ENCODE measurements at places on chromosomes 5 and 9.

DNA sequence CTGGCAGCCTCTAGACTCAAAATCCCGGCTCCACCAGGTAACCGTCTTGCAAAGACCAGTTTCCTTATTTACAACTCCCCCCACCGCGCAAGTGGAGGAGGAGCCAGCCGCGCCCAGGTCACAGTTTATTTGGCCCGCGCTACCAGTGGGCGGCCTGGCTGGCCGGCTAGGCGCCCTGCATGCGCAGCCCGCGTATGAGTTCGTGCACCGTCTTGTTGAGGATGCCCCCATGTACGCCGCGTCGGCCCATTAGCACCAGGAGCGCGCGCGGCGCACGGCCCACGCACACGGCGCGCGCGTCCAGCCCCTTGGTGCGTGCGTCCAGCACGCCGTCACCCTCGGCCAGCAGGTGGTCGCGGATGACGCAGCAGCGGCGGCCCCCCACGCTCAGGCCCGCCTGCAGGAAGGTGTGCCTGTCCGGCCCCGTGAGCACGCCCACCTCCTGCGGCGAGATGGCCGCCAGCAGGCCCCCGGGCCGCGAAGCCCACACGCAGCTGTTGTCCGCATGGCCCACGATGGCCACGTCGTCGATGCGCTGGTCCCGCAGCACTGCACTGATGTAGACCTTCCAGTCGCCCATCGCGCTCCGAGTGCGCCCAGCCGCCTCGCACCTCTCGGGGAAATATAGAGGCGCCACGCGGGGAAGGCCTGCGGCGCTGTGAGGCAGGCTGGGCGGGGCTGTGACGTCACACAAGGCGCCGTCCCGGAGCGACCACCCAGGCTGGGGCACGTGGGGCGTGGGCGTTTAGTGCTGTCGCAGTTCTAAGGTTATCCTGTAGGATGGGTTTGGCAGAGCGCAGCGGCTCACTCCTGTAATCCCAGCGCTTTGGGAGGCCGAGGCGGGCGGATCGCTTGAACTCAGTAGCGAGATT is at the start of gene PFN3:
PFN3 (minus strand) TSS at position 665 of the 872 bp plus-strand sequence; CDS start at position 580, 85 bp downstream.
- H3K4me3 ChIP-seq: no peak within 1 kb of the TSS
- peaks cover 17% of the 10 kb centered on the region for H3K27me3 ChIP-seq
- no peak within 1 kb of the TSS for H3K27ac ChIP-seq
- H3K4me1 ChIP-seq: peaks cover 43% of the 10 kb centered on the region

DNA sequence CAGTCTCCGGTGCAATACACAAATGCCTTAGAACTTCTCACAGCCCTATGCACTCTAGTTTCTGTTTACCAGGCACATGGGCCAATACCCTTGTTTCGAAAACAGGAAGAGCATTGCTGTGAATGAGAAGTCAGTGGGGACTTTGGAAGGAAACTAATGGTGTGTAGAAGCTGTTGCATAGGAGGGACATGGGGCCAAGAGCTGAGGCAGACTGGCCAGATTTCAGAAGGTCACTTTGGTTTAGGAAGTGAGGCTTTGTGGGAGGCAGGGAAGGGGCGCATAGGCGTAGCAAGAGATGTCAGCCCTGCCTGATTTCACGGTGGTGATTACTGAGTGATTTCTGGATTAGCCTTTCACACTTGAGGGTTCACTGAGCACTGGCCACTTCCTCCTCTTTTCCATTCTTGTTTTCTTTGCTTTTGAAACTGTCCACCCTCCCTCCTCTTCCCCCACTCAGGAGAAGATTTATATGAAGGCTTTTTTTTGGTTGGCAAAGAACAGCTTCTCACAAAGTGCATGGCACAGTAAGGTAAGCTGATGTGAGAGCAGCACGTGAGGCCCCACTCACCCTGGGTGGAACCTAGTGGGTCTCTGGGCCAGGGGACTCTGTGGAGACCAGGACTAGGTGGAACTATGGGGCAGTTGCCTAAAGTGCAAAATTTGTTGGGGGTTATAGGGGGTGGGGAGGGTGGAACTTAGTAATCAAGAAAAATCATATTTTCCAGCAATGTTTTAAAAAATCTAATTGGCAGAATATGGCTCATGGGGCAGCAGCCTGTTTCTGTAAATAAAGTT is 6.1 kb upstream of the TMEM252 start:
- H3K27ac ChIP-seq: no peak overlapping the region
- H3K27me3 ChIP-seq: no peaks in the 10 kb centered on the region
- no peaks in the 10 kb centered on the region for H3K4me1 ChIP-seq
- H3K36me3 ChIP-seq: no peaks in the 10 kb centered on the region
- no peak overlapping the region for H3K4me3 ChIP-seq

DNA sequence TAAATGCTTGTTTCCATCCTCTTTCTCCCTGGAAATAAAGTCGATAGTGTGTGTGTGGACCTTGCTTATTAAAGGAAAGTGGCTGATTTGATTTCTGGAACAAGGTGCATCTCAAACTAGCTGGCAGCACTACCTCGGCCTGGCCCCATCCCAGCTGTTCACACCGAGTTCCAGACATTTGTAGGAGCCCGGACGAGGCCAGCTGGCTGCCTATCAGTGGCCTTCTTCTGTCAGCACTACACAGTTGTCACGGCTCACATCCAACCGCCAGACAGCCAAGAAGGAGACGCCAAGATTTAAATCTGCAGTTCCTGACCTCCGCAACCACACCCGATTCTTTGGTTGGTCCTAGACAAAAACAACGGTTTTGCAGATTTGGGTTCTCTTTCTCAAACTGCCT is 63.6 kb downstream of the PALM2AKAP2 start:
- H3K4me3 ChIP-seq: no peak overlapping the region
- H3K36me3 ChIP-seq: no peaks in the 10 kb centered on the region
- H3K27me3 ChIP-seq: no peaks in the 10 kb centered on the region
- H3K4me1 ChIP-seq: peaks cover 7% of the 10 kb centered on the region

GRCh38 chr9:21991072-21991959 is 2.9 kb downstream of the CDKN2A start:
- peaks cover 11% of the 10 kb centered on the region for H3K4me1 ChIP-seq
- no peaks in the 10 kb centered on the region for H3K27me3 ChIP-seq
- H3K4me3 ChIP-seq: no peak overlapping the region
- no peak for DNase-seq
- H3K27ac ChIP-seq: no peak overlapping the region

DNA sequence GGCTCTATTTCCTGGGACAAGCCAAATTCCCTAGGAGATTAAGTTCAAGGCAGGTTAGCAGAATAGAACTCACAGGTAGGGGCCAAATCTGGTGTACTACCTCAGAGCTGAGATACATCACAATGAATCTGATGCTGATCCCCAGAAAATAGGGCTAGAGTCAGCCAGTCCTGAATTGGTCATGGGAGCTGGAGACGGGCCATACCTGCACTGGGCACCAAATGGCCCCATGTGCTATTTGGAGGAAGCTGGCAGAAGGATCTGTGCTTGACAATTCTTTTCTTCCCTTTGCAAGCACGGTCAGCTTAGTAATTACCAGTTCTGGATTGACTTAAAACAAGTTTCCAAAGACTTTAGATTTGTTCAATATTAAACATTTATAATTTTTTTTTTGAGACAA is 10.4 kb upstream of the GNAQ start:
- H3K4me1 ChIP-seq: no peaks in the 10 kb centered on the region
- DNase-seq: no peak
- H3K4me3 ChIP-seq: no peak overlapping the region
- H3K27me3 ChIP-seq: no peaks in the 10 kb centered on the region
- H3K36me3 ChIP-seq: no peaks in the 10 kb centered on the region
- no peak overlapping the region for H3K27ac ChIP-seq

DNA sequence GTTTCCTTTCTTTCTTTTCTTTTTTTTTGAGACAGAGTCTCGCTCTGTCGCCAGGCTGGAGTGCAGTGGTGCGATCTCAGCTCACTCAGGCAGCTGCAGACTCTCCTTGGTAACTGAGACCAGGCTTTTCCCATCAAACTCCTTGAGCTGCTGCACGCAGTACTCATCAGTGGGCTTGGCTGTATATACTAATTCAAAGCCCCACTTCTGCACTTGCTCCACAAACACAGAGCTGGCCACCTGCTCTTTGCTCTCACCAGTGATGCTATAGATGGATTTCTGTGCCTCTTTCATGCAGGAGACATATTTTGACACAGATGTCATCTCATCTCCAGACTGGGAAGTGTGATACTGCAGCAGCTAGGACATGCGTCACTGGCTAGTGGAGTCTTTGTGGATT is 252.7 kb downstream of the AP3B1 start:
- H3K27ac ChIP-seq: no peak overlapping the region
- no peaks in the 10 kb centered on the region for H3K36me3 ChIP-seq
- no peaks in the 10 kb centered on the region for H3K4me1 ChIP-seq
- no peak for DNase-seq

DNA sequence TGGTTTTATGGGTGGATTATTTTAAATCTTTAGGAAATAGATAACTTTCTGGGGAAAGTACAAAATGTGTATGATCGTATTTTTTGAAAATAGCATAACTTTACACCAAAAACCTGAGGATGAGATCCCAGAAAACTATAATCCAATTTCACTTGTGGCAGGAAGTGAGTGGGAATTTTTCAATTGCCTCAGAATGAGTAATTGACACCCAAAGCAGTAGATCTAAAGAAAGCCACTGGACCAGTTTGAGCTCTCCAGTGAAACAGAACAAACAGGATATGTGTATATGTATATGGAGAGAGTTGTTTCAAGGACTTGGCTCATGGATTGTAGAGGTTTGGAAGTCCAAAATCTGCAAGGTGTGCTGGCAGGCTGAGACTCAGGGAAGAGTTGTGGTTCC is 109.2 kb upstream of the SHB start:
- H3K4me1 ChIP-seq: no peaks in the 10 kb centered on the region
- H3K27me3 ChIP-seq: no peaks in the 10 kb centered on the region
- no peak overlapping the region for H3K27ac ChIP-seq
- no peak for DNase-seq

DNA sequence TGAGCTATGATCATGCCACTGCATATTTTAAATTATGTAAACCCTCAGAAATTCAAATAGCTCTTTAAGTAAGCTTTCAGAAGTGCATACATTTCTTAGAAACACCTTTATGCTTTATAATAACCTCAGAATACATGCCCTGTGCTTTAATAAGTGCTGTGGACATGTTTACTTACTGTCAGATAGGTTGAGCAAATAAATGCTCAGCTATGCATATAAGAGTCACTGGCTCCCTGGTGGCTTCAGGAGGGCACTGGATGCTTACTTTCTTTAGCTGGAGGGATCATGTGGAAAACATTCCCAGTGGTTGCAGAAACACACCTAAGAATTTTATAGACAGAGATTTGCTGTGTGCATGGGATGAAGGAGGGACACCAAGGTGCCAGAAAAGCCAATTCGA is 74.4 kb downstream of the PDE6A start:
- no peak overlapping the region for H3K27ac ChIP-seq
- no peaks in the 10 kb centered on the region for H3K27me3 ChIP-seq
- H3K4me3 ChIP-seq: no peak overlapping the region
- H3K36me3 ChIP-seq: no peaks in the 10 kb centered on the region
- no peak for DNase-seq

Measured in vagina (tissue), 2 donors.